ENCODE measurements at places on chromosomes 2 and 18.

DNA sequence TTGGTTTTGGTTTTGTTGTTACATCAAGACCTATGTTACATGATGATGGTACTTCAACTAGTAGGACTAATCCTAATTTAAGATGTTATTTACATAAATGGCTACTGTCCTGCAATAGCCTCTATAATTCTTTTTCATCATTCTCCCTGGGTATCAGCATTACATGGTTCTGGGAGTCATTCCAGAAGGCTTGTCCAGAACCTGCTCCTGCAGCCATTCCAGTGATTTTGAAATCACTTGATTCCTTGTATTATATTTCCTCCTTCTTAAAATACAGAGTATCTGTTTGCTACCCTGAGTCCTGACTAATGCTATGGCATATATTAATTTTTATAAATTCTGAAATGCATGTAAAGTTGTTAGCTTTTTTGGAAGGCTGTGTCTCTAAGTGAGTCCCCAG is 400.5 kb upstream of the MEIS1 start:
- no peak for DNase-seq

DNA sequence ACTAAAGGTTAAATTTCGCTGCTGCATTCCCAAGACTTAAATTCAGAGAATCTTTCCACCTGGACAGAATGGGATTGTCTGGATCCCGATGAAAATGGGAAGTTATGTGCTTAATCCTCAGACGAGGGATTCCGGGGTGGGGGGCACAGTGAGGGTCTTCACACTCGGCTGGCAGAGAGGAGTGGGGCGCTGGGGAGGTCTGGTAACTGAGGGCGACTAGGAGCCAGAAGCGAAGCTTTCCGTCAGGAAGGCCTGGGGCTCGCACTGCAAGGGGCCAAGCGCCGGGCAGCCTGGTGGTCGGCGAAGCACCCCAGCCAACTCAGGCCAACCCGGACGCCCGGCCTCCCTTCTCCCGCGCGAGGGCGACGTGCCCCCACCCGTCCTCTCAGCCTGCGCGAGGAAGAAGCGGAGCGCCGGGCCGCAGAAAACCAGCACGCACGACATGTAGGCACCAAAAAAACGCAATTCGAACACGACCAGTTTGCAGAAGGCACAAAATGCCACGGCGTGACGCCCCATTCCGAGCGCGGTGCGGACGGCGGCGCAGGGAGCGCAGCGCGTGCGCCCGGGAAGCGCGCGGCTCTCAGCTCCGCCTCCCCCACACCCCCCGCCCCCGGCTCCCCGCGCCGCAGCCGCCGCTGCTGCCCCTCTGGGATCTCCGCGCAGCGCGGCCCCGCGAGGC is 188.1 kb downstream of the ZEB2 start:
- peak; percentile 76 for DNase-seq

DNA sequence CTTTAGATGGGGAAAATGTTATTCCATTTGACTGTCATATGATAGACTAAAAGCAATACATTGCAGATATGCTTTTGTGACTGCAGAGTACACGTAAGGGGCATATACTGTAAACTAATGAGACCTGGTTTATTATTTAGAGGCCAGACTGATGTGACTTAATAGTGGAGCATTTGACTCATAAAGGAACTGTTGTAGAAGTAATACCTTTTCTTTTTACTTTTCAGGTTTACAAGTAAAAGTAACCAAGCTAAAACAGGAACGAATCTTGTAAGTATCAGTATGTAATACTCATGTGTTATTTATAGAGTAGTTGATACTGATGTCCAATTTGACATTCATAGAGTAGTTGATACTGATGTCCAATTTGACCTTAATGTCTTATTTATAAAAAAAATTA is 13.1 kb downstream of the RBBP8 start:
- DNase-seq: no peak

DNA sequence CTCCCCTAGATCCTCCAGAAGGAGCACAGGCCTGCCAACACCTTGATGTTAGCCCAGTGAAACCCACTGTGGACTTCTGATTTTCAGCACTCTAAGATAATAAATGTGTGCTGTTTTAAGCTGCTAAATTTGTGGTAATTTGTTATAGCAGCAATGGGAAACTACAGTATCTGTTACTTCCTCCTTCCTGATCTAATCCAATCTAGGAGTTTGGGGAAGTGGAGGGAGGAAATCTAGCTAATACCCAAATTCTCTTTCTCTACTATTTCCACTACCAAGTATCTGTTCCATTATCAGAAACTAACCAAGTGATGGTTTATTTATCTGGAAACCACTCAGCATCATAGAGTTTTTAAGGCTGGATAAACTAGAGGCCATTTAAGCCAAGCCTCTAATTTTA is 64.9 kb downstream of the AFF3 start:
- no peak for DNase-seq

GRCh38 chr2:163207693-163208370 is 369.3 kb upstream of the KCNH7 start:
- DNase-seq: no peak

DNA sequence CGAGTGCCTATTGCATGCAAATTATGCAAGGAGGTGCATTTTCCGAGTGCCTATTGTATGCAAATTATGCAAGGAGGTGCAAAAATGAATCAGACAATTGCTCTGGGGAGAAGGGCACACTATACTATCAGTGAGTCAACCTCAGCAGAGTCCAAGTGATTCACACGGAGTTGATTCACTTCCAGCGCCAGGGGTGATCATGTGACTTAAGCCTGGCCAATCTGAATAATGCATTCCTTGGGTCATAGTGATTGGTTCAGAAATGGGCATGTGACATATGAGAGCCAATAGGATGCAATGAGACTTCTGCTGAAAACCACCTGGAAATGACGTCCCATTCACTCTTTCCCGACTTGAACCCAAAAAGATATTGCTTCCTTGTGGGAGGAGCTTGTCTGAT is 152.2 kb downstream of the DAW1 start:
- DNase-seq: no peak

GRCh38 chr18:49613641-49614151 is 51.8 kb downstream of the LIPG start:
- DNase-seq: no peak

DNA sequence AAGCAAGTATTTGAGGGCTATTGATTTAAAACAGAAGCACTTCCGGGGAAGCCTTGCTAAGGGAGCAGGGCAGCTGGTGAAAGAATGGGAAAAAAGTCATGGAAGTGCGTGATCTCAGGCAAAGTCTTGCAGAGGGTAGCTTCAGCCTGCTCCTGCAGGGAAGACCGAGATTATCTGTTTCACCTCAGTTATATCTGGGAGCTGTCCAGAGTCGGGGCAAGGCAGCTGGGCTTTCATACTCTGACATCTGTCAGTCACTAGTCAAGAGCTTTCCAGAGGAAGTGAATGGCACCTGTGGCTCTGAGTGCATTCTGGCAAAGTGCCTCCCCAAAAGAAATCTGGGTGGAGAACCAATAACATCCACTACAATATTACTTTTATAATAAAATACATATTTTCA is 8.7 kb downstream of the NXPH2 start:
- no peak for DNase-seq

GRCh38 chr18:23879544-23879943 is 135.0 kb upstream of the TTC39C start:
- DNase-seq: no peak

- DNase-seq: peak; percentile 64
Measured at GRCh38 chr18:9612215-9612830, 2.0 kb downstream of the PPP4R1 start.

- DNase-seq: no peak
Measured at GRCh38 chr2:204036706-204037105, 100.1 kb downstream of the ICOS start.
